ENCODE measurements at places on chromosomes 2 and 18.

GRCh38 chr2:165055082-165055851 is 99.9 kb upstream of the SLC38A11 start:
- no peak for DNase-seq

DNA sequence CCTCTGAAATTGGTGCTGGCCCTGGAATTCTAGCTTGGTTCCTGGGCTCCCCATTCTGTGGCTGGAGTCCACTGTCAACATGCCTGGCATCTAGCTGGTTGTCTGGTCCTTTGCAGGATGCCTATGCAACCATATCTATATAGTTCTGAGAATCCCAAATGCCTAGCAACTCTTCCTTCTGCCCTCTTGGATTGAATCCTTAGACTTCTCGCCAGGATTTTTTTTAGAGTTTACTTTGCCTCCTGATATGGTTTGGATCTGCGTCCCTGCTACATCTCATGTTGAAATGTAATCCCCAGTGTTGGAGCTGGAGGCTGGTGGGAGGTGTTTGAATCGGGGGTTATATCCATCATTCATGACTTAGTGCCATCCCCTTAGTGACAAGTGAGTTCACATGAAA is 65.0 kb upstream of the LYPD1 start:
- DNase-seq = no peak

DNA sequence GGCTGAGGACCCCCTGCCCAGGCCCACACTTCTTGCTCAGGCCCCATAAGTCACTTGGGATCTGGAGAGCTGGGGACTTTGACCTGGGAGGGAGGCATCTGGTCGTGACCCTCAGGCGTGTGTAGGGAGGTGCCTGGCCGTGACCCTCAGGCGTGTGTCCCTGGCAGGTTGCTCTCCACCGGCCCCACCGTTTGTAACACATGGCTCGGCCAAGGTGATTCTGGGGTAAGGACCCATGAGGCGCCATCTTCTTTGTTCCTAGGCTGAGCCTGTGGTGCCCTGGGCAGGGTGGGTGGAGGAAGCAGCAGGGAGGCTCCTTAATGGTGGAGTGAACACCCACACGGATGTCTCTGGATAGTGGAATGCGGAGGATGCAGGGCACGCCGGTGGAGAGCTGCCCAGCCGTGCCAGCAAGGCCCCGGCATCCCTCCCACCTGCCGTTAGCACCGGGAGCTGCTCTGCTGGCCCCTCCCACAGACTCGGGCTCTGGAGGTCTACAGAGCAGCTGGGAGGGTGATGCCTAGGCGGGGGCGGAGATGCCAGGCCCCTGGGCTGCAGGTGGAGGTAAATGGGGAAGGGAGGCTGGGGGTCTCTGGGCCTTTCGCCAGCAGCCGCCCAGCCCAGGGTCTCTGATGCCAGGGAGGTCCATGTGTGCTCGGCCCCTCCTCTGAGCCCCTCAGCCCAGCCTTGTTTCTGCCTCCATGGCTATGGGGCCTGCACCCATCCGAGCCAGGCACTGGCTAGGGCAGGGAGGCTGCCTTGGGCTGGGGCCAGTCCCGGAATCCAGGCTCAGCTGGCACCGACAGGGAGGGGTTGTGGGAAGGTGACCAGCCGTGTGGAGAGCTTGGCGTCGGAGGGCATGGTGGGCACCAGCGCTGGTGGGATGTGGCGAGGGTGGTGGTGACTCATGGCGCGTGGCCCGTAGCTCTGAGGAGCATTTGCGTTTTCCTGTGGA is 1.1 kb upstream of the GAL3ST2 start:
- no peak for DNase-seq

- DNase-seq = no peak
Observed at GRCh38 chr18:12464731-12465130, 57.0 kb downstream of the PRELID3A start.

DNA sequence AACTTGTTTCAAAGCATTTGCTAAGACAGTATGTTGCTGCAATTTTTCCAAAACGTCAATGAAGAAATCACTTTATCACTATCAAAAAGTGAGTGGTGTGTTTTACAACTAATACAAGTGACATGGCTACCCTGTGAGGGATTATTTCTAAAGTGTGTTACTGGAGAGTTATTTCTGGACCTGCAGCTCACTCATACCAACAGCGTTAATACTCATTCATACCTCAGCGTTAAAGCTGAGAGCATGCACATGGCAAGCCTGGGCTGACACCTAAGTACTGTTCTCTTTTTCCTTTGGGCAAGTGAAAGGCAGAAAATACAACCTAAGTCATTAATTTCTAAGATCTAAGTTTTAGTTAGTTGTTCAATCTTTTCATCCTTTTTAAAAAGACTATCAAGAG is 13.0 kb upstream of the MRPL19 start:
- DNase-seq = no peak

DNA sequence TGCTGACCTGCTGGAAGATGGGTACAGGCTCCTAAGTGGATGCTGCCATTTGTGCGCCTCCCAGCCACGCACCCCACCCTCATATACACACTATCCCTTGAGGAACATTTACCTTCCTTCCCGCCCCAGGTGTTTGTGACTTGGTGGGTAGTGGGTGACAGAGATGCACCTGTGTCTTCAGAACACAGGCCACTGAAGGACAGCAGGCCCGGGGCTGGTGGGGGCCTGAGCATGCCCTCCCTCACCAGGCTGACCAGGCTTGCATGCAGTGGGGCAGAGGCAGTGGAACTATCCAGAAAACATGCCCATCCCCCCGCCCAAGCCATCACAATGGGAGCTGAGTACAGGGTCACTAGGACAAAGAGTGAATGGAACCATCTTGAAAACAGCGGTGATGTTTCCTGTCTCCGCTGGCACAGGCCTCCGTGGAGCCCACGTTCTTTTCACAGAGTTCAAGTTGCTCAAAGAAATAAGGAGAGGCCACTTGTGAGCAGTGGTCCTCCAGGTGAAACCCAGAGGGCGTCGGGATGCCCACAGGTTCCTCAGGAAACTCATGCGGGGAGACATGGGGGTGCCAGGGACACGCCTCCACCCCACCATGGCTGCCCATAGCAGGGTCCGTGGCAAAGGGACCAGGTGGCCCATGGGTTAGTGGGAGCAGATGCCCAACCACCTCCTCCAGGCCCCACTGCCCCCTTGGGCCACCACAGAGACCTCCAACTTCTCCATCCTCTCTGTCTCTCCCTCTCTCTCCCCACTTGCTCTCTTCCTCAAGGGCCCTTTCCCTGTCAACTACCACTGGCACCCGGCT is 90.9 kb downstream of the MALT1 start:
- DNase-seq = no peak
